Gastroesophageal sphincter (tissue), 4 donors: ENCODE measurements at places on chromosomes 4 and X. TPM values are rescaled to one million over a fixed set of nuclear protein-coding genes. Genes with fewer than 3 reads are reported as not detected.

The MND1 gene
- 4.8 TPM for total RNA-seq

The NAP1L3 gene
- total RNA-seq, result 5.0 TPM

The RENBP gene
- total RNA-seq, result 15.0 TPM

The TAF7L gene
- not detected for total RNA-seq

The TMEM31 gene
- not detected for total RNA-seq

DNA sequence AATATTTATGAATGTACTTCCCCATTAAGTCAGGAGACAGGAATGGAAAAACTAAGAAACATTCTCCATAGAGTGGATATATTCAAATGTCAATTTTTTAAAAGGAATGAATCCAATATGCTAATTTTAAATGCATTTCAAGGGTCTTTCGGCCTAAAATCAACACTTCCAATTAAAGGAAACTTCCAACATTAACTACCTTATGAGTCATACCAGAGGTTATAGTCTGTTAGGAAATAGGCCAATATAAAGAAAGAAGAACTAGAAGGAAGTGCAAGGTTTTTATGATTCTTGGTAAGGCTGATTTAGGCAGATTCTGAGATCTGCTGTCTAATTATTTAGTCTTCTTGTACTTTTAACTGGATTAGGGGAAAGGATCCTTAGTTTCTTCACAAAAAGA, 260.1 kb upstream of the EDNRA start:
- no peak for ATAC-seq

DNA sequence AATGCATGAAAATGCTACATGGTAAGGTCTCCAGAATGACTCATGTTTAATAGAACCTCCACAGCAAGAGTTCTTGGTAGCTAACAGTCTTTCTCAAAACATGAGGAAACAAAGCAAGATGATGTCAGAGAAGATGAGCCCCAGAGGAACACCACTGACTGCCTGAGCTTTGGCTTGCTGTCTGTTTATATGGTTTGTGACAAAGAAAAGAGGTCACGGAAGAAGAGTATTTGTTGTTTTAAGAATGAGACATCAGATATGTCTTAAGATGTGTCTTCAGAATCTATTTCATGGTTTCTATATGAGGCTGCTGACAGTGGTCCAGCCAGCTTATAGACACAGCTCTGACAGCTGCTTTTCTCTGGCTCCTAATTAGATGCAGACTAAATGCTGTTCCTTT, 18.8 kb upstream of the AREG start:
- no peak for ATAC-seq

DNA sequence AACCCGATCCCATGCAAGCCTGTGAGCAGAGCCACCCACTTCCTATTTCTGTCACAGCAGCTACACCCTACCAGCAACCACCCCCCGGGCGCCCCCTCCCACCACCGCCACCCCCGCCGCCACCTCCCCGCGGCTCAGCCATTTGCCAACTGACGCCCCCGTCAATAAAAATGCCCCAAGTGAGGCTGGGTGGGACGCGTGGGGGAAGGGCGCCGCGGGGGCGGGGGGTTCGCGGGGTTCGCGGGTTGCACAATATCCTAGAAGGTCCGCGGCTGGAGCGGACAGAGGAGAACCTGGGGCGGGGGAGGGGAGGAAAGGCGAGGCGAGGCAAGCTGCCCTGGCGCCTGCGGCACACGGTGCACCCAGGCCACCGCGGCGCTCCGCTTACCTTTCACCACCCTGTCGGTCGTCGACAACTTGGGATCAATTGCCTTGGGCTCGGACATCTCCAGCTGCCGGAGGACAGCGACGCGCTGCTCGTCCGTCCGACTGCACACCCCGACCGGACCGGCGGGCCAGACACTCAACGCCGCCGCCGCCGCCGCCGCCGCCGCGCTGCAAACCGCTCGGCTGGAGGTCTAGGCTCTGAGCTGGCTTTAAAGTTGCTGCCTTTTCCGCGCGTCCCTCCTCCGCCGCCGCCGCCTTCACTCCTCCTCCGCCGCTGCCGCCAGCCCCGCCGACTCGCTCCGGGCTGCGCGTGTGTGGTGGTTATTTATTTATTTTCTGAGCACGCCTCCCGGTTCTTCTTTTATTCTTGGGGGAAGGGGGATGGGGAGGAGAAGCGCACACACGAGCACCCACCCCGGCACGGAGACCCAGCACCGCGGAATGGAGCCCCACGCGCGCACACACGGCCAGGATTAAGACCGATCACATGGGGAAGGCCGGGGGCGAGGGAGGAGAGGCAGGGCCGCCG, 717 bp downstream of the PPP3CA start:
- peak; percentile 6 for ATAC-seq

DNA sequence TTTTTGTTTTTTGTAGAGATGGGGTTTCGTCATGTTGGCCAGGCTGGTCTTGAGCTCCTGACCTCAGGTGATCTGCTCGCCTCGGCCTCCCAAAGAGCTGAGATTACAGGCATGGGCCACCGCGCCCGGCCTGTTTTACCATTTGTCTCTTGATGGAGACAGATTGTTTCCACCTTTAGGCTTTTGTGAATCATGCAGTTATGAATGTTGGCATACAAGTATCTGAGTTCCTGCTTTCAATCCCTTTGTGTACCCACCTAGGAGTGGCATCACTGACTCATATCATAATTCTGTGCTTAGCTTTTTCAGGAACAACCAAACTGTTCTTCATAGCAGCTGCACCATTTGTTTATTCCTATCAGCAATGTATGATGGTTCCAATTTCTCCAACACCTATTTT, 20.2 kb upstream of the MGST2 start:
- no peak for ATAC-seq

DNA sequence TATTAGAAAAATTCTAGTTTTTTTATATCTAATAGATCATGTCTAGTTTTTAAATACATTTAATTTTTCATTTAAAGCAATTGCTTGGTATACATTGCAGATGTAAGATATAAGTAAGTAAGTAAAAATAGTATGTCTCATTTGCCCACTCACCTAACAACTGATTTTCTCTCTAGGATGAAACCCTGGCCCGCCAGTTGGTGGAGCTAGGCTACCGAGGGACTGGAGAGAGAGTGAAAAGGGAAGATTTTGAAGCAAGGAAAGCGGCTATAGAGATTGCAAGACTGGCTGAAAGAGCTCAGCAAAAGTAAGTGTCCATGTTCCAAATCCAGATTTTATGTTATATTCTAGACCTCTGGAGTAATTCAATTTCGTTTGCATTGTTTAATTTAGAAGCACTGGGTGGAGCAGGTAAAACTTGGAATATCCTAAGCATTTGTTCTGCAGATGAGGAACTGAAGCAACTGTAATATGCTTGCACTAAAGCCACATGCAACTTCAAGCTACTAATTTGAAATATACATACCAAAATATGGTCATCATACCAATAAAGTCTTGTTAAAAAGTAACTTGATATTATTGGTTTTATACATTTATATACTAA, 27.1 kb downstream of the CFAP299 start:
- no peak for ATAC-seq

DNA sequence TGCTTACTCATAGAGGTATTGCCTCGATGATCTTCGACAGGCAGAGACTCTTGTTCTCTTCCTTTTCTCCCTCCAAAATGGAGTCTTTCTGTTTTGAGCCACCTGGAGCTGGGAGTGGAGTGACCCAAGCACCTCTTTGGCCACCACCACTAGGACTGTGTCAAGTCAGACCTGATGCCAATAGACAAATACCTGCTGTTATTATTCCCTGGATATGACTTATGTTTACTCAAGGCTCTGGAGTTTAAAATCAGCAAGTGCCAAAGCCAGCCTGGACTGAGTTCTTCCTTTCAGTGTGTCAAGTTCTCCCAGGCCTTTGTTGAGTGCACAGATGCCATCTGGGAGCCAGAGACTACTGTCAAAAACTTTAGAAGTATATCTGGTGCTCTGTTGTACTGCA, 130.2 kb upstream of the SLC6A14 start:
- ATAC-seq, result no peak

DNA sequence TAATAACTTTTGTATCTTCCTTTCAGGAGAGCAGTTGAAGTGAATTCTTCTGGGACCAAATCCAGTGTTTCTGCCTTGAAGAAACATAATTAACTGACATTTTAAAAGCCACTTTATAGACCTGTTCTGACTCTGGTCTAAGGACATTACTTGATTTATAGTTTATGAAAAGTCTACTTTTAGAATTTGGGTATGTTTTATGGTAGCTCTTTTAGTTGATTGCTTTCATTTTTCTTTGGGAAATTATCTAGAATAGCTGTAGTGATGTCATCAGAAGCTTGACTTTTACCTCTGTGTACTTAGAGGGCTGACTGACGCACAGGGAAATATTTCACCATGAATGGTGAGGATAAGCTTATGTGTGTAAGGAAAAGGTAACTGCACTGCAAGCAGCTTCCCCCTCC, 131.8 kb upstream of the LIMCH1 start:
- peak; percentile 72 for ATAC-seq

GRCh38 chr4:74665346-74665745, 129.0 kb downstream of the BTC start:
- no peak for ATAC-seq

- ATAC-seq, result peak; percentile 95
These were observed 13.0 kb upstream of the SEPSECS start for GRCh38 chr4:25172961-25173915.

DNA sequence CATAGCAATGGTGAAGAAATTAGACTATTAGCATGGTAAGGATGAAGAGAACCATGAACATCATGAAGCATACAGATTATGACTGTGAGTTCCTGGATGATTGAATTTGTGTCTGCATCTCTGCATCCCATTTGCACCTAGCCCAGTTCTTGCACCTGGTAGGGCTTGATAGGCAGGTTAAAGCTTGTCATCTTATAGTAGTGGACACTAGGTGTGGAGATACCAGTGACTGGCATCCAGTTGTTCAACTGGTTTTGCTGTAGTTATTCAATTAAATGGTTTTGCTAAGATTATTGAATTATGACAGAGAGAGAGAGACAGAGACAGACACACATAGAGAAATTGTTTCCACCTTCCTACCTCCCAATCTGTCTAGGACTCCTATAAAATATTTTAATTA, 5.0 kb downstream of the ADH7 start:
- ATAC-seq, result no peak

GRCh38 chrX:1295550-1295949, 26.9 kb downstream of the CSF2RA start:
- ATAC-seq, result no peak

- no peak for ATAC-seq
These were observed 195.6 kb downstream of the GPC3 start for GRCh38 chrX:133789829-133790228.

DNA sequence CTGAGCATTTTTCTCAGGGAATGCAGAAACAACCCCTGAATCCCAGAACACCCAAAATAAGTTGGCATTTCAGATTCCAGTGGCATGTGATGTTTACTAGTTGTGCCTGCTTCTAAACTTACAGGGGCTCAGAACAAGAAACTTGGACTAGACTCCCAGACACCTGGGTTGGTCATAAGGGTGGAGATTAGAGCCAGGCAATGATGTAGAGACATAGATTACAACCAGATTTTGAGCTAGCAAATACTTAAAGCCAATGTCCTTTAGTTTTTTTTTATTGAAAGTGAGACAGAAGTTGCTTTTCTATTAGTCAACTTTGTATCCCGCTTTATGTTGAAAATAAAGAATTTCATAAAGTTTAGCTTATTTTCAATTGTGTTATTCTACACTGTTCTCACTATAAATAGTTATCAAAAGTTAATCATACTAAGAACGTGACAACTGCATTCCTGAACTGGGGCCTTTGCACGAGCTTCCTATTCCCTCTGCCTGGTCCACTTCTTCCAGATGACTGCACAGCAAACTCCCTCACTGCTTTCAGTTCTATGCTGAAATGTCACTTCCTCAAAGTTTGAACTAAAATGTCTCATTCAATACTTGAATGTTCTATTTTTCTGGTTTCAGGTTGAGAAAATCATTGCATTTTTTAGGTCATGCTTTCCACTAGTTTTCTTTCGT, 224.7 kb upstream of the PPP1R2C start:
- ATAC-seq, result no peak

DNA sequence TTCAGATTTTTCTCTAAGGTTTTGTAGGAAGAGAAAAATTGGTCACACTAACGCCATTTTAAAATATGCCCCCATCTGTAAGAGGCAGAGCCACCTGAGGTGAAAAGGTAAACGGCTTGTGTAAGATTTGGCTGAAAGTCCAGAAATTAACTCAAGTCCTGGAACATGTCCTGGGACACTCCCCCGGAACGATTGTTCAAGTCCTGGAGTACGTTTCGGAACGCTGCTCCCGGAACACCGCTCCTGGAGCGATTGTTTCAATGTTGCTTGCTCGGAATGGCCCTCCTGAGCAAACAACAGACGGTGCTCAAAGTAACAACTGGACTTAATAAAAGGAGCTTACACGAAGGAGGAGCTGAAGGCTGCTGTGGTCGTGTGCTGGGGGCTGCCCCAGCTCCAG, 796.5 kb upstream of the SLIT2 start:
- ATAC-seq, result no peak

DNA sequence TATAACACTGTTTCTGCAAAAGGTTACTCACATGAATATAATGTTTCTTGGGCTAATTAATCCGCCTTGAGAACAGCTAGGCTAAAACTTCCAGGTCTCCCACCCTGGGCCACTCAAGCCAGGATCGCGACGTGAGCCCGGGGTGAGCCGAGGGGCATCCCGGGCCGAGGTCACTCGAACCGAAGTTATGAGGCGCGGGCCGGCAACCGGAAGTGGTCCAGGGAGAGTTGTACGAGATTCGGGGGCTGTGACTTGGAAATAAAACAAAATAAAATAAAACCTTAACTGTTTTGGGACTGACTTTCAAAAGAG, 317 bp downstream of the CMC4 start:
- ATAC-seq, result peak; percentile 19
